ENCODE measurements at places on chromosomes 1 and 21. TPM values are rescaled to one million over a fixed set of nuclear protein-coding genes. Genes with fewer than 3 reads are reported as not detected.

TRIM62 gene
- 0.29 TPM for total RNA-seq

MAP3K21 gene
- 5.6 TPM for total RNA-seq

GRIK1 gene
- not detected for total RNA-seq

OR14K1 gene
- total RNA-seq = not detected

DNAJC28 gene
- total RNA-seq = not detected

CD34 gene
- 42.1 TPM for total RNA-seq

DNA sequence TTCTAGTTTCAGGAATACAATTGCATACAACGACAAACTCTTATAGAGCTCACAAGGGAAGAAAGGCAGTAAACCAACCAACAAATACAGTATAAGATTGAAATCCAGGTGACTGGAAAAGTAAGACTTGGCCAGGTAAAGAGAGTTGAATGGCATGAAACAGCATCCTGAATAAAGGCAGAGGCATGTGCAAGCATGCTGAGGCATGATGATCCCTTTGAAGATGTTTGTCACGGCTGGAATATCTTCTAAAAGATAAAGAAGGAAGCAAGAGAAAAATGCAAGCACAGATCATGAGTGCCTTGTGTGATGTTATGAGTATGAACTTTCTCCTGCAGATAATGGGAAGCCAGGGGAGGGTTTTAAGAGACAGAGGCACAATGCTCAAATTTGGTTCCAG lies 83.3 kb upstream of the SPATA6 start:
- DNase-seq = no peak

GRCh38 chr1:177183836-177184235 lies 13.1 kb downstream of the BRINP2 start:
- DNase-seq = no peak

- no peak for DNase-seq
These were observed 32.8 kb upstream of the CHRM3 start for GRCh38 chr1:239353536-239353935.

DNA sequence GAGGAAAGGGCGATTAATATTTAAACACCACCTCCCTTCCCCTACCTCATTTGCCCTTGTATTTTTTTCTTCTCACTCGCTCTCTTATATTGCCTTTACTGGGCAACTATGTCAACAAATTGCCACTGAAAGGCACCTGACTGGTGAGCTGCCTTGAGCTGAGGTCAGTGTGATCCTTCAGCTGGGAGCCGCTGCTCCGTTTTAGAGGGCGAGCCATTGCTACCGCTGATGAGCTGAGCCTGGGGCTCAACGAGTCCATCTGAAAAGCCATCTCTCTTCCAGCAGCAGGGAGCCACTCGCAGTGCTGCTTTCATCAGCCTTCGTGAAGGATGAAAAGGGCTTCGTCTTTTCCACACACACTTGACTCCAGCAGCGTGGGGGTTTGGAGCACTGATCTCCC lies 108.0 kb upstream of the KIF26B start:
- no peak for DNase-seq

DNA sequence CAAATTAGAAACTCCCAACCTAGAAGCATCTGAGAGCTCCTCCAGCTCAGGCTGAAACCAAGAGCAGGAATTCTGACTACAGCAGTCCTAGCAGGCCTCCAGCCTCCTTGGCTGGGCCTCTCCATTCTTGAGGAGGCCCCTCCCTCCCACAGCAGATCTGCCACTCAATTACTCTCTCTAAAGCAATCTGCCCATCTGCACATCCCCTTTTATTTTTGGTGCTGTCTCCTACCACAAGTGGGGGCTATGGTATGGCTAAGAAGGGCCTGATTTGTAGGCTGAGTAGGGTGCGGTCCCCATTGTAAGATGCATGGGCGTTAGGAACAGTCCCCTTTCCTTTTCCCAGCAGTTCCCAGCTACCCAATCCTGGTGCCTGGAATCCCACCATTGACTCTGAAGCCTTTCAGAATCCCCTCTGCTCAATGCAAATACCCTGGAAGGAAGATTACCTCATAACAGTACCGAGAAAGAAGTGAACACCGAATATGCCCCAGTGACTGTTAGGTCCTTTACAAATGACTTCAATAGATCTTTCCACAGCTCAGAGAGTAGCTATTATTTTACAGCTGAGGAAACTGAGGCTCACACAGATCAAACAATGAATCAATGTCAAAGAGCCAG lies 11.6 kb upstream of the TTC39A start:
- DNase-seq = no peak

GRCh38 chr1:19644681-19645410 lies 735 bp downstream of the NBL1 start:
- DNase-seq = no peak

GRCh38 chr1:107379826-107380225 lies 239.0 kb downstream of the NTNG1 start:
- no peak for DNase-seq
